ENCODE measurements at places on chromosomes 12 and 14.
A peak's percentile ranks its signal among the peaks of the same experiment; 100 is the strongest.

- DNase-seq = no peak
Observed at GRCh38 chr12:106867651-106868050, 88.1 kb upstream of the TMEM263 start.

GRCh38 chr12:100715976-100716944, 78.3 kb upstream of the ANO4 start:
- peak; percentile 48 for DNase-seq

DNA sequence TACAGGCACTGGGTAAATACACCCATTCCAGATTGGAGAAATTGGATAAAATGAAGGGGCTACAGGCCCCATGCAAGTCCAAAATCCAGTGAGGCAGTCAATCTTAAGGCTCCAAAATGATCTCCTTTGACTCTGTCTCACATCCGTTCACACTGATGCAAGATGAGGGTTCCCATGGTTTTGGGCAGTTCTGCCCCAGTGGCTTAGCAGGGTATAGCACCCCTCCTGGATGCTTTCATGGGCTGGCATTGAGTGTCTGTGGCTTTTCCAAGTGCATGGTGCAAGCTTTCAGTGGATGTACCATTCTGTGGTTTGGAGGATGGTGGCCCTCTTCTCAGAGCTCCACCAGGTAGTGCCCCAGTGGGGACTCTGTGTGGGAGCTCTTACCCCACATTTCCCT, 427.2 kb downstream of the TRHDE start:
- no peak for DNase-seq

- DNase-seq = peak; percentile 35
Observed at GRCh38 chr14:67666750-67667449, 7.5 kb downstream of the VTI1B start.

- peak; percentile 63 for DNase-seq
Observed at GRCh38 chr12:98516111-98516873, 902 bp downstream of the TMPO start.

- DNase-seq = no peak
Observed at GRCh38 chr12:12636641-12637040, 25.0 kb downstream of the CREBL2 start.

DNA sequence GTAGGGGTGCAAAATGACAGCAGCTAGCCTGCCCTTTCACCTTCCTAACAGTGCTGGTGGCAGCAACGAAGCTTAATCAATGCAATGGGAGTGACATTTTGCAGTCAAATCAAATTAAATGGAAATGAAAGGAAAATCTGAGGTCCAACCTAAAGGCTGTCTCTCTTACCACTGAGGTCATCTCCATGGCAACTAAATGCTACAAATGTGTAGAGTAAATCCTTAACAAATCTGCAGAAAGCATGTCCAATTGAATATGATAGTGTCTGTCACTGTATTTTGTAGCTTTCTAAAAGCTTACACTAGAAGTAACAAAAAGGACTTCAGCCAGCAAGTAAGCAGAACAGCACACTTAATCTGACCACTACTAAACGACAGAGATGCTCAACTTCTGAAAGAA, 488.8 kb downstream of the BCAT1 start:
- DNase-seq = no peak

GRCh38 chr12:105053116-105053572, 31.1 kb downstream of the ALDH1L2 start:
- DNase-seq = peak; percentile 52

GRCh38 chr12:55659486-55660385, 23.0 kb downstream of the OR10P1 start:
- DNase-seq = no peak

GRCh38 chr12:42582050-42582449, 7.5 kb downstream of the PRICKLE1 start:
- DNase-seq = no peak

DNA sequence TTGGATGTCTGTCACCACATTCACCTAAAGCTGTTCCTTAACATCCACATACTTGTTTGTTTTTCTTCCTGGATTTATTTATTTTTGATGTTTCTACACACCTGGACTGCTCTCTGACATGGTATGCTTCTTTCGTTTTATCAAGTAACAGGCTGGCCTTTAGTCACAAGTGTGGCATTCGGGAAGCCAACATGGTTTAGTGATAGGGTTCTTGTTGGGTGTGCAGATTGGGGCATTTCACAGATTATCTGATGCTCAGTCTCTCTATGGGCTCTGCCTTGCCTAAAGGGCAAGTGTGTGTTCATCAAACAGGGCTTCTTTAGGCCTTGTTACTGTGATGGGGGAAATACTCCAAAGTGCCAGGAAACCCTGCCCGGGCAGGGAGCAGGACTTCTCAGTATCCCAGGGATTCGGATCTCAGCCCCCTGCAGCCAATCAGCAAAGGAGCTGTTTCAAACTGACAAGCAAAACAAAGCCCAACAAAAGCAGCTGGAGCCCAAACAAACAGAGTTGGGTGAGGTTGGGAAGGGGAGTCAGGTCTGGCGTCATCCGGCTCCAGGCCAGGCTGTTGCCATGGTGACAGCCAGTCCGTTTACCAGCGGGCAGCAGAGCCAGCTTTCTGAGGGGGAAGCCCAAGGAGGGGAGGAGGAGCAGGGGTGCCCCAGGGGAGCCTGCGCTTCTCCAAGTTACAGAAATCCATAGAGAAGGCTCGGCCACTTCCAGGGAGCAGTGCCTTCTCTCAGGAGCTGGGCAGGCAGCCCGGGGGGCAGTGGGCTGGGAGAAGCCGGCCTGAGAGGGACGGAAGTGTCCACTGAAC, 31.9 kb downstream of the FOS start:
- peak; percentile 81 for DNase-seq

- DNase-seq = no peak
Observed at GRCh38 chr12:100219328-100220109, 18.9 kb downstream of the ACTR6 start.

DNA sequence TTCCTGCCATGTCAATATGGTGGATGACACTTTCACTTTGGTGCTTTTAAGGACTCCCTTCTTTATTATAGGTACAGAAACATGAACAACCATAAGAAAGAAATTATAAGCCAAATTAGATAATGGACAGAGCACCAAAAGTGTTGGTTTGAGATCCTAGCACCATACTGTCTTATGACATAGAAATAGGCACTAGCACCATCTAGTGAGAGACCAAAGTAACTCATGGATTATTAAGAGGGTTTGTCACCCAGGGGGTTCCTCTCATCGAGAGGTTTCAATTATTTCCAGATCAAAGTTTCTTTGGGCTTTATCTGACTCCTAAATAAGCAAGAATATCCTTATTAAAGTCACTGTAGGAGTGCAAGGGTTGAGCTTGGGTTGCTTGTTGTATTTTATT, 153.0 kb upstream of the DIO2 start:
- peak; percentile 48 for DNase-seq

GRCh38 chr14:59463787-59464485, 1.2 kb downstream of the GPR135 start:
- peak; percentile 46 for DNase-seq

DNA sequence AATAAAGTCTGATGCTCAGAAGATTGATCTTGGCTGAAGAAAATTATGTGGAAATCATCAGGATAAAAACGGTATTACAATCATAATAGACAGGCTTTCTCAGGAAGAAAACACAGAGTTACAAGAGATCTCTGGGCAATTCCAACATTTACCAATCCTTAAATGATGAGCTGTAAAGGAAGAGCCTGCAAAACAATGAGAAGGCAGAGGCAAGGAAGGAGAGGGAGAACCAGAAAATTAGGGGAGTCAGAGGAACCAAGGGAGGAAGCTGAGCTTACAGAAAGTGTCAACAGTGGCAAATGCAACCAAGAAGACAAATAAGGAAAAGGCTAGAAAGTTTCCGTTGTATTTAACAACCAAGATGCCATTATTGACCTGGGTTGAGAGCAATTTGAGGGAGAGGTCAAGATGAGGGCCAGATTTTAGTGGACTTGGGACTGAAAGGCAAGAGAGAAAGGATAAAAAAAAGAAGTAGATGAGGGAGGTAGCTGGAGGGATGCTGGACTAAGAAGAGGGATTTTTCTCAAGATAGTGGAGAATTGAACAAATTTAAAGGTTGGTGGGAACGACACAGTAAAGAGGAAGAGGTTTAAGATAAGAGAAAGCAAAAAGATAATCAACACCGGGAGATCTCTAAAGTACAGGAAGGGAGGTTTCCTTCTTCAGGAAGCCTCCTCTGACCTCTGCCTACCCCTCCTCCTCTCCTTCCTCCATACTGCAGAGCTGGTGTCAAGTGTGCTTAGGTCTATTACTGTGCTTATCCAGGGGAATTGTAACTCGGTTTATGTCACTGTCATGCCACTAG, 116.9 kb downstream of the DUSP6 start:
- DNase-seq = no peak

DNA sequence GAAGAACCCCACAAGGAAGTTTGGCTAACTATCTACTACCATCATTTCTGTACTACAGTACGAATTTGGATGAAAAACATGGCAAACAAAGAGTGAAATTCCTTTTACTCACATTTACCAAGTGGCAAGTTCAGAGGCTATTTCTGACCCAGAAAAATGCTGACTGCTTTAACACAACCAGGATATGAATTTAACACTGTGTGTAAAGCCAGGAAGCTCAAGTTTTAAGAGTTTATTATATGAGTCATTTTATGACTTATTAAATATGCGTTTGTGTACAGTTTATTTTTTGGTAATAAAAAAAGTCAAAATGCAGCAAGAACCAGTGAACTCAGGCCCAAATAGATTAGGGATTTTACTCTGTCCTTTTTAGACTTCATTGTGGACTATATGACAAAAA, 58.4 kb upstream of the STAC3 start:
- no peak for DNase-seq

DNA sequence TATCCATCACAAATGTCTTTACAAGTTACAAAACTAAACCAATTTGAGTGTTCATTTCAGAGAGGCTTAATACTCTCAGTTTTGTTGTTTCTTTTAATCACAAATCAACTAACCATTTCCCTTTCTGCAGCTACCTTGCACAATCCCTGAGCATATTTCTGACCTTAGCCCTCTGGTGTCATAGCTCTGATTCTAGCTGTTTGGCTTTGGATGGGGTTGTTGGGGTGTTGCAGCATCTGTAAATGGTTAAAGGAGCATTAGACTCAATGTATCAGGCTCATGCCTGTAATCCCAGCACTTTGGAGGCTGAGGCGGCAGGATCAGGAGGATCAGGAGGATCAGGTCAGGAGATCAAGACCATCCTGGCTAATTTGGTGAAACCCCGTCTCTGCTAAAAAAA, 461.4 kb downstream of the NRXN3 start:
- DNase-seq = no peak

- DNase-seq = no peak
Observed at GRCh38 chr12:61514016-61514415, 746.2 kb upstream of the USP15 start.

GRCh38 chr12:122123051-122123760, 44.6 kb downstream of the MLXIP start:
- peak; percentile 84 for DNase-seq

DNA sequence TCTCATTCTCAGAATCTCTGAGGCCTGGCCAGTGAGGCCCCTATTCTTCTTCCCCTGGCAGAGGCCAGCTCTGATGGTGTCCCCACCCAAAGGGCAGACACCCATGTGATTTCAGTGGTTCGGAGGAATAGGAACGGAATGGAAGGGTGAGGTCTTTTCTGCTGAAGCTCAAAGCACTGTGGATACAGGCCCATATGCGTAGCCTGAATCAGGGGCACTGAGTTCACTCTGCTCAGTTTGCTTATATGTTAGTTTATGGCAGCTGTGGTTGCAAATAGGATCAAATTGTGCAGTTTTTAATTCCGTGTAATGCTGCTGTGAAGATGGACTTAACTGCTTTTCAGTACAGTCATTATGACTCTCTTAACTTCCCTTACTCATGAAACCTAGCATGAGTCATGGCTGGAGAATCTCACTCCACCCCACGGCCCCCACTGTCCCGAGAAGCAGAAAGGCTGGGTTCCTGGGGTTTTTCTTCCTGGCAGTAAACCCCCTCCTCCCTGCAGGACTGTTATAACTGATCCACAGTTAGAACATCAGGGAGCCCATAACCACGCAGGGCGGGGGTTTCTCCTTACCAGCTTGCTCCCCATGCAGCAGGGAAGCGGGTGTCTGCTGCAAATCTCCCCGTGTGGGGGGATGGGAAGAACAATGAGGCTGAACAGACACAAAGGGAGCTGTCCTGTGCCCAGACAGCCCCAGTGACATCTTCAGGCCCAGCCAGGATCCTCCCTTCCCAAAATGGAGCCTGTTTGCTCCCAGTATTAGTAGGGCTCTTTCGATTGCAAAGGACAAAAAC, 122.7 kb downstream of the SLC38A6 start:
- peak; percentile 65 for DNase-seq

DNA sequence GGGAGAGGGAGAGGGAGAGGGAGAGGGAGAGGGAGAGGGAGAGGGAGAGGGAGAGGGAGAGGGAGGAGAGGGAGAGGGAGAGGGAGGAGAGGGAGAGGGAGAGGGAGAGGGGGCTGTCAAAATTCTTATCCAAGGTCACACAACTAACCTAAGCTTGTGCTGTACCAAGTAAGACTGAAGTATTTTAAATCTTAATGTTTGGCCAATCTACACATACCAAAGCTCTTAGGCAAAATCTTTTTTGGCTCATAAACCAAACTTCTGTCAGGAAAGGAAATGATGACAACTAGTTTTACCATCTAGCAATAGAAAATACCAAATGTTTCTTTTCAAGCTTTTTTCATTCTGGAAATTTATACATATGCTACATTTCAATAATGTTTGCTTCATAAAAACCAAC, 33.8 kb downstream of the CCDC38 start:
- no peak for DNase-seq

GRCh38 chr14:54662491-54663133, 95.7 kb downstream of the SAMD4A start:
- DNase-seq = no peak

DNA sequence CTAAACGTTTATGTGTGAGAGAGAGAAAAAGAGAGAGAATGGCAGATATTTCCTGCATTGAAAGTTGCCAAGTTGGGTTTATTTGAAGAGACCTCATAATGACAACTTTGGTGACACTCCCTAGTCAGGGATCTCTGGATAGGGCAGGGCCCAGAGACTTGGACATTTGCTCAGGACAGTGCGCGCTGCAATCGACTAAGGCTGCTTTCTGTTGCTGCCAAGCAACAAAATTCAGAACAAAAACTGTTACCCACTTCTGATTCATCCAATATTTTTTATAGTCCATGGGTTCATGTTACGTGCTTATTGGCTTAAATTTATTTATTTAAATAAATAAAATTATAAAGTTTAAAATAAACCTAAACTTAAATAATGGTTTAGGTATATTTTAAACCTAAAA, 34.2 kb downstream of the PTGER2 start:
- no peak for DNase-seq

GRCh38 chr12:121861636-121862254, 3.1 kb upstream of the HPD start:
- DNase-seq = no peak

DNA sequence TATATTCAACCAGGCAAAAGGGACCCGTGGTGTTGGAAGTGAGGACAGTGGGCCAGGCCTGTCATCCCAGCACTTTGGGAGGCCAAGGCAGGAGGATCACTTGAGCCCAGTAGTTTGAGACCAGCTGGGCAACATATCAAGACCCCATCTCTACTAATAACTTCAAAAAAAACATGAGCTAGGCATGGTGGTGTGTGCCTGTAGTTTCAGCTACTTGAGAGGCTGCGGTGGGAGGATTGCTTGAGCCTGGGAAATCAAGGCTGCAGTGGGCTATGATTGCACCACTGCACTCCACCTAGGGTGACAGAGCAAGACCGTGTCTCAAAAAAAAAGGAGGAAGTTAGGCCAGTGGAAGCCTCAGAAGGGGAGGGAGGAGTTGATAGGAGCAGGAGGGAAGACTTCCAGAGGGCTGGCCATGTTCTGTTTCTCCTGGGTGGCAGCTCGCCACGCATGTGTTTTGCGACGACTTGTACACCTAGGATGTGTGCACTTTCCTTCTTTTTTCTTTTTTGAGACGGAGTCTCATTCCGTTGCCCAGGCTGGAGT, 10.1 kb downstream of the SLC25A29 start:
- DNase-seq = no peak
